ENCODE measurements at places on chromosomes 3 and 15.

DNA sequence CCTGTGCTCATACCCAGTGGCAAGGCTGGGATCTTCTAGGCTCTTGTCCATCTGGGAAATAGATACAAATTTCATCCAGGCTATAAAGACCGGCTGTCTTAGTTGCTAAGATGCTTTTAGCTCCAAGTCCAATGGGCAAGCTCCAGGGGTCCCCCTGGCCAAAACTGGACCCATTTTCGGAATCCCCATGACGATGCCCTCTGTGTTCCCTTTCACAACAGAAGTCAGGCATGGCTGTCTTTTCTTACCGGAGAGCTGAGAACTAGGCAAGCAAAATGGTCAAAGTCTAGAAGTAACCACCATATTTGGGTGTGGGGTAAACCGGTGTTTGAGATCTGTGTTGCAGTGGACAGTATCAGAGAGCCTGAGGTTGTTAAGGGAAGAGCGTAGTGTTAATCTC lies 1.0 kb downstream of the GLYCTK start:
- no peak for DNase-seq

DNA sequence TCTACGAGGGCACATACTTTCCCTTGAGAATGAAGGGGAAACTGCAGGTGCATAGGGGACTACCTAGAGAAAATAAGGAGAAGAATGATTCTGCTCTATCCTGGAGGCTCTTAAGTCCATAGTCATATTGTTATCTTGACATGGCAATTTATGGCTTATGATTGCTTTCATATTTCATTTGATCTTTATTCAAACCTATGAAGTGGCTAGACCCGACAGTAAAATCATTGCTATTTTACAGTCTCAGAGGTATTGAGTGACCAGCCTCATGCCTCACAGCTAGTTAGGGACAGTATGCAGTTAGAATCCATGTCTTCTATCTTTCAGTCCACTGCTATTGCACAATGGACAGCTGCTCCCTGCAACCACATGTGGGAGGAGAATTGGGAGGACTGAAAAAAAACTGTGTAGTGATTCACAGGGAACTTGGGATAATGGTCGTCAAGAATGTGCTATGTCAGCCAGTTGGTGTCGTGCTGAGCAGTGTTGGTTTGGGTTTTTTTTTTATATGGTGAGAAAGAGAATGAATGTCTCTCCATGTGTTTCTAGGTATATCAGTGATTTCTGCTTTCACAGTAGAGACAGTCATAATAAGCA lies 63.2 kb upstream of the SPPL2A start:
- DNase-seq: peak; percentile 42

DNA sequence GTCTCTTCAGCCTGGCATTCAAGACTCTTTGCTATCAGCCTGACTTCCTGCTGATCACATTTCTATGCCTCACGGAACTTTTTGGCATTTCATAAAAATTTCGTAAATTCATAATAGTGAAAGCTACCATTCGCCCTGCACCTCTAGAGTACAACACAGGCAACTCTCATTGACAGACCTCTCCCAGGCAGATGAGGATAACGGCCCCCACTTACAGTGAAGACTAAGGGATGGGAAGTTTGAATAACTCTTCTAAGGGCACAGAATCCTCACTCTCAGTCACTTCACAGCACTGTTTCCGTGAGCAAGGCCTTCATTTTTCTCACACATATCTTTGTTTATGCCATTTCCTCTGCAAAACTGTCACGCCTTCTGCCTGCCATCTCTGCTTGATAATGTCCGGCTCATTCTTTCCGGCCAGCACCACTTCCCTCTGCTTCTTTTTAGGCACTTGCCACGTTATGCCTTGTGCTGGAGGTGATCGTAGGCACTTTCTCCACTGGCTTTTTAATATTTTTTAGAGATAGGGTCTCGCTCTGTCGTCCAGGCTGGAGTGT lies 224.1 kb upstream of the HES1 start:
- no peak for DNase-seq

- no peak for DNase-seq
Measured at GRCh38 chr3:153277029-153277428, 115.0 kb downstream of the RAP2B start.

GRCh38 chr3:16118396-16118795 lies 56.1 kb upstream of the GALNT15 start:
- no peak for DNase-seq

DNA sequence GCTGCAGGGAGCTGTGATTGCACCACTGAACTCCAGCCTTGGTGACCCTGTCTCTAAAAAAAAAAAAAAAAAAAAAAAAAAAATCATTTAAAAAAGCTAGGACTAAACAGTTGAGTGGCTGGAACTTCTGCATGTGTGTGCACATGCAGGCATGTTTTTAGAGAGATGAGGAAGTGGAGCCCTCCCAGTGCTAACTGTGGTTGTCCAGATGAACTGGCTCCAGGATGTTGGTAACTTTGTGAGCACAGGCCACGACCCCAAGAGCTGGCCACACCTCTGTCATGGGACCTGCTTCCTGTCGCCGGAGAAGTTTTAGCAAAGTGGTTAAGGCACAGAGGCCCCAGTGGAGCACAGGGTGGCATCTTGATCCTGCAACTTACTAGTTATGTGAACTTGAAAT lies 27.0 kb downstream of the CHCHD6 start:
- DNase-seq: no peak

DNA sequence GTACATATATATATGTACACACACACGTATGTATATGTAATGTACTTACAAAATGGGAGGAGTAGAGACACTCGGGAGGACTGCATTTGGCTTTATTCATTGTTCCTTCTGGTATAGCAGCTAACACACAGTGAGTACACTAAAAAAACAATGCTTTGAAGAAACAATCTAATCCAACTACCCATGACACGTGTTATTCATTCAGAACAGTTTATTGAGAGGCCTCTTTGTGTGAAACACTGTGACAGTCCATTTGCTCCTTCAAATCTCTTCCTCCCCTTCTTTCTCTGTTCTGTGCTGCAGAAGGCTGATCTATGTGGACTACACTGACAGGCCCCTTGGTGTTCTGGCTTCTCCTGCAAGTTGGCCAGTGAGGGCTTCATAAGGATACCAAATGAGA lies 1075.9 kb upstream of the CFAP20DC start:
- DNase-seq: no peak

GRCh38 chr3:107925851-107926250 lies 165.0 kb downstream of the CD47 start:
- no peak for DNase-seq

- no peak for DNase-seq
Measured at GRCh38 chr15:87949575-87950223, 306.8 kb downstream of the NTRK3 start.

GRCh38 chr3:141556034-141556433 lies 69.2 kb downstream of the RASA2 start:
- no peak for DNase-seq

GRCh38 chr3:33704891-33705290 lies 13.2 kb downstream of the CLASP2 start:
- DNase-seq: no peak

GRCh38 chr3:157705258-157705657 lies 202.0 kb upstream of the VEPH1 start:
- DNase-seq: peak; percentile 35

GRCh38 chr3:28291577-28291976 lies 50.2 kb downstream of the CMC1 start:
- DNase-seq: no peak

DNA sequence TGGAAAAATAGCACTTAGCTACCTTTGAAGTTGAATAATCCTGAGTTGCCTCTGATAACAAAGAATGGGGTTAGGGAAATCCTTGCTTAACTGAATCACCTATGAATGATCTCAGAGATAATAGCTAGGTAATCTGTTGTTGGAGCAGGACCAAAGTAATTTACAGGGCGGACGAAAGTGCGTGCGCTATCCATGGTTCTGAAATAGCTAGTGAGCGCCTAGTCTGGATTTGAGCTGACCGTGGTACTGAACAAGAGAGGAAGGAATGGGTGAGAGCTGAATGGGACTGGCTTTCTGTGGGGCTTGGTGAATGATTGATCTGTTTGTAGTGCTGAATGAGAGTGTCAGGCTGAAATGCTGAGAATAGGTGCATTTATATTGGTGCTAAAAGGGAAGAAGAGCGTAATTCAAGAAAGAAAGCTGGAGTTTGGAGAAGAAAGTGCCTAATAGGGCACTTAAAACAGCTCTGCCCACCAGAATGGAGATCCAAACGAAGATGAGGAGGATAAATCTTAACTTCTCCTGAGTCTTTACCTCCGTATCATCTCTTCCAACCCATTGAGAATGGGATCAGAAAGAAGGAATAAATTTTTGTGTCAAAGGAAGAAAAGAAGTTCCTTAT lies 10.1 kb downstream of the SCN10A start:
- no peak for DNase-seq

DNA sequence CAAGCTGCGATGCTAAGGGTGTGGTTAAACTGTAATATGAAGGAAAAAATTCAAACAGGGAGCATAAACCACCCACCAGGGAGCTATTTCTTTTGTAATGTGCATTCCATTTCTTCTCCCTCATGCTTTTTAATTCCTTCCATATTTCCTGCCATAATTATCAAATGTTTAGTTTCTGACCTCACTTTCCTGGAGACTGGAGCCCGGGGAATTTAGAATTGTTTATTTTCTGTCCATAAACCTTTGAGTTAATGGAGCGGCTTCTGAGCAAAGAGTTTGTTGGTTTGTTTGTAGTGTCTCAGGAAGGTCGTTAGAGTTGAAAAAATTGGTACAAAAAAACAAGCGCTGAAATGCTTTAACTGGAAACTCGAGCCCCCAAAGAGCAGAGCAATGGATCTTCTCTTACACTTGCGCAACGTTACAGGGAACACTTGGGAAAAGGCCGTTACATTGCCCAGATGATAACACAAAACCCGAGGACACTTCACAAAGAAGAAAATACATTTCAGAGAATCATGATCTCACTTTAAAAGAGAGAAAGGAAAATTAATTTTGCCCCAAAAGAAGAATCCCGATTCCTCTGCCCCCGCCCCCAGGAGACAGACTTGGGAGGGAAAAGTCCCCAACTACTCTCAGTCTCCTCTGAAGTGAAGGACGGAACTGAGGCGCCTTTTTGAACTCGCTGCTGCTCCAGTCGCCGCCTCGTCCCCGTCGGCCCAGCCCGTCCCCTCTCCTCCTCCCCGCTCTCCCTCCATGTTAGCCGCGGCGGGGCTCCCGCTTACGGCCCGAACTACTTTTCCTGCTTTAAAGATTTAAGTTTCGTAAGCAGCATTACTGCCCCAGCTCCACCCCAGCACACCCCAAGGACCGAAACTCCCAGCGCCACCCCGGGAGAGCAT lies 842 bp downstream of the FSTL1 start:
- peak; percentile 22 for DNase-seq

DNA sequence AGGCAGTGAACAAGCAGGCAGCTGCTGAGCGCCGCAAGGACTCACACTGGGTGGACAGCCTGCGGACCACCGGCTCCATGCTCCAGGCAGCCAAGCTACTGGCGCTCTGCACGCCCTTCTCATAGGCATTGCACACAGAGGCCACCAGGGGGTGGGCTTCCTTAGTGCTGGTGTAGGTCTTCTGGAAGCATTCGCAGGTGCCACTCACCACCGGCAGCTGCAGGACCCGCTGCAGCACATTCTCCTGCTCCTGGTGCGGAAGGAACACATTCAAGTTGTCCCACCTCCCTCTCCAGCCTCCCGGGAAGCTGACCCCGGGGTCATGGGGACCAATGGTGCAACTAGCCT lies 6.0 kb downstream of the PLIN1 start:
- peak; percentile 8 for DNase-seq

DNA sequence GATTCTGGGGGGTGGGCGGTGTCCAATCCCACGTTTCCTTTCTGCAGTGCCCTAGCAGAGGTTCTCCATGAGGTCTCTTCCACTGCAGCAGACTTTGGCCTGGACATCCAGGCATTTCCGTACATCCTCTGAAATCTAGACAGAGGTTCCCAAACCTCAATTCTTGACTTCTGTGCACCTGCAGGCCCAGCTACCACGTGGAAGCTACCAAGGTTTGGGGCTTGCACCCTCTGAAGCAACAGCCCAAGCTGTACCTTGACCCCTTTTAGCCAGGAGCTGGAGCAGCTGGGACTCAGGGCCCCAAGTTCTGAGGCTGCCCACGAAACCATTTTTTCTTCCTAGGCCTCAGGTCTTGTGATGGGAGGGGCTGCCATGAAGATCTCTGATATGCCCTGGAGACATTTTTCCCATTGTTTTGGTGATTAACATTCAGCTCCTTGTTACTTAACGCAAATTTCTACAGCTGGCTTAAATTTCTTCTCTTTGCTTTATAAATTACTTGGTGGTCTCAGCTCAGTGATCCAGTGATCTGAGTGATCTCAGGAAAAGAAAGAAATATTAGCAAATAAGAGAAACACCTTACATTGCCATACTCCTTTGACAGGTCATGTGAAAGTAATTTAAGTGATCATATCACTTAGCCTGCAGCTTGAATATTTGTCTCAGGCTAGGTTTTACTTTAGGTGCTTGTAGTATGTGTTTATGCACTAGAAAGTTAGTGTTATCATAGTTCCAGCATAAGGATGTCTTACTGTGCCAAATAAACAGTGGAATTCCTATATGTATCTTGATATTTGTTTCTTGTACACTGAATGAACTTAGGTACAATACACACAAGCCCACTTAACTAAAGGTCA lies 3.0 kb downstream of the SNAP23 start:
- DNase-seq: no peak

GRCh38 chr15:51649659-51650521 lies 27.3 kb upstream of the DMXL2 start:
- DNase-seq: peak; percentile 91

DNA sequence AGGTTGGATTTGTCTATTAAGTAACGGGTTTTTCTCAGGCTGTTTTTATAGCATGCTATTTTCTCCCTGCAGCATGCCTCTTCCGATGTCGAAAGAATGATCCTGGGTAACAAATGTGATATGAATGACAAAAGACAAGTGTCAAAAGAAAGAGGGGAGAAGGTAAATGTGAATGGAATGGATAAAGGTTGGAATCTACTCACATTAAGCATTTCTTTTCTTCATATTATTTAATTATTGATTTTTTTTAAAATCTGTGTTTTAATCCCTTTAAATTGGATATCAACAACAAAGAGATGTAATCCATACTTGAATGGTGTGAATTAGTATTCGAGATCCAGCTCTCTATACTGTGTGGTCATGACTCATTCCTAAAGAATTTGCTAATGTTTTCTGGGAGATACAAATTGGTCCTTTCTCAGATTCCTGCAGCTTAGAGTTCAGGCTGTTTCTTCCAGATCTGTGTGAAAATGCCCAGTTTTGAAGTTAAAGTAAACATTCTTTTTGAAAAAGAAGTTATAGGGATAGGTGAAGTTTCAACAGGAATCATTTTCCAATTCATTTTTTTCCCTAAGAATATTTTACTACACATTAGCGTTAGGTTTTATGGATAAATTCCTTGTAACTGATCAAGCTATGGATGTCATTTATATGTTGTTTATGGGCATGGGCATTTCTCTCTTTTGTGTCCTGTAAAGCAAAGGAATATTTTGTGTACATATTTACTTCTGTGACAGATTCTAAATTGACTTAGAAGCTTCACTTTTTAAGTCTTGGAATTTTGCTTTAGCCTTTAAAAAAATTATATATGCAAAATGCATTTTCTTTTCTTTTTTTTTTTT lies 20.8 kb upstream of the APH1B start:
- DNase-seq: no peak

All from NCI-H69 (cell line).